ENCODE measurements at places on chromosomes 3 and 15.

GRCh38 chr15:28996953-28997352 is 111.2 kb downstream of the APBA2 start:
- no peak for DNase-seq

DNA sequence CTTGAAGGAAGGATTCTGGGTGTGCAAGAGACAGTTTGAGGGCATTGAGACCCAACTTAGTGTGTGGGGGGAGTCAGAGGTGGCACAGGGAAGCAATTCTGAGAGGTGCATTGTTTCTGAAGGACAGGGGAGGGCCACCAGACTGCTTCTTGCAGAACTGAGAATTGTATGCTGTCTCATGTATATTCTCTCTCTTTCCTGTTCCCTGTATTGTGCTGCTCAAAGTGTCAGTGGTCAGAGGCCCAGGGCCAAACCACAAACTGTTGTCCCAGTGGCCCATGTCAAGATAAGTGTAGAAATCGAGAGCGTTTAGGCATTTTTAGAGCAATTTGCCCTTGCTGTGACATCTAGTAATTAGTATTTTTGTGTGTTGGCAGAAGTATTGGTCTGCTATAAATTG is 567.1 kb downstream of the EDEM1 start:
- no peak for DNase-seq

GRCh38 chr3:11195201-11195600 is 40.9 kb downstream of the HRH1 start:
- DNase-seq = no peak

DNA sequence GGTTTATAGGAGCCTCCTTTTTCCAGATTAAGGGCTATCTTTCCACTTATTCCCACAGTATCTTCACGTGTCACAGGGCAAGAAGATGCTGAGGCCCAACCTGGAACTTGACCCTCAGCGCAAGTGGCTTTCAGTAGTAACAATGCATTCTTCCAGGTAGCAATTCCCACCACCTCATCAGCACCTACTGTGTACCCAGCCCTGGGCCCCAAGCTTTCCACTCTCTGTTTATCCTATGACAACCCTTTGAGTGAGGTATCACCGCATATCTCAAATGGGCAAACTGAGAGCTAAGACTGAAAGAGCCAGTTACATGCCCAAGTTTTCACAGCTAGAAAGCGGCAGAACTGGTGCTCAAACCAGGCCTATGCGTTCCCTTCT is 88.2 kb downstream of the CPN2 start:
- DNase-seq = no peak

GRCh38 chr3:143963946-143964345 is 7.7 kb upstream of the DIPK2A start:
- no peak for DNase-seq
